ENCODE measurements at places on chromosomes 4 and X.

DNA sequence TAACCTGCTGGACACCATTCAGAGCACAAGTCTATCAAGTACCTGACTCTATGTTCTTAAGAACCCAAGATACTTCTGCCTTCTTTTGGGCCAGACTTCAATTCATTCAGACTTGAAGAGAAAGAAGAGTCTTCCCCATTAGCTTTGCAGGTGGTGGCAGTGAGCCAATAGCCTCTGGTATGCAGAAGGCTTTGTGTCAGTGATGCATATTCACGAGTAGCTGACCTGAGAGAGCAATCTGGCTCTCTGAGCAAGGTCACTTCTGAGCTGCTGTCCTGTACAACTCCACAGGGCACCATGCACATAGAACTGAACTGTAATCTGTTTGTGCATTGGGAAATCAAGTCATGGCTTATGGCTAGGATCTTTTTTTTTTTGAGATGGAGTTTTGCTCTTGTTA is 39.9 kb upstream of the SPINK2 start:
- H3K36me3 ChIP-seq: no peaks in the 10 kb centered on the region
- DNase-seq: no peak
- H3K4me1 ChIP-seq: no peaks in the 10 kb centered on the region
- H3K27me3 ChIP-seq: peaks cover 10% of the 10 kb centered on the region
- no peak overlapping the region for H3K27ac ChIP-seq
- no peak overlapping the region for H3K4me3 ChIP-seq

- no peak overlapping the region for H3K27ac ChIP-seq
- no peaks in the 10 kb centered on the region for H3K36me3 ChIP-seq
- no peak overlapping the region for H3K4me3 ChIP-seq
- peaks cover 30% of the 10 kb centered on the region for H3K27me3 ChIP-seq
- no peaks in the 10 kb centered on the region for H3K4me1 ChIP-seq
Measured at GRCh38 chr4:8586246-8586645, 6.1 kb downstream of the GPR78 start.

DNA sequence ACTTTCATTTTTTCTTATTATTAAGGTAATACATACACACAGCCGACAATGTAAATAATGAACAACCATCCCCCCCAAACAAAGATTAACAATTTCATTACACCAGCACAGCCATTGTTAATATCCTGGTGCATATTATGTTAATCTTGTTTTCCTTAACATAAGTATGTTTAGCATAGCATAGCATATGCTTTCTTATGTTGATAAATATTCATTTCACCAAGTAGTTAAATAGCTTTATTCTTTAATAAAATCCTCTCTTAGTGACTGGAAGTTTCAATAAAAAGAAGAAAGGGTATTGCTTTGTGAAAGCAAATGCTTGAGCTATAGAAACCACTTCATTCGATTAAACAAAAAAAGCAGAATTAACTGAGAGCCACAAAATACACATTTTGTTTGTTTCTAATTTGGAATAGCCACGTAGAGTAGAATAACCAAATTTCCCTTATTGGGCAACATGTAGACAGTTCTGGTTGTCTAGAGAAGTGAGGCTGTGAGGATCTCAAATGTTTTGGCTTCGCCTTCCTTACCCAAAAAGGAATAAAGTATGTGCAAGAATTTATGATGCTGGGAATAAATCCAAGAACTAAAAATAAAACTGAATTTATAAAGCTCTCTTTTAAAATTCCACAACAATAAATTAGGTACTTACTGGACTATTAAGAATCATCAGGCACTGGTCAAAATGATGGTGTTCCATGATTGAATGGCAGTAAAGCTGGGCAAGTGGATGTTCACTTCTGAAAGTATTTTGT is 118.0 kb downstream of the PDE5A start:
- H3K27ac ChIP-seq: no peak overlapping the region
- DNase-seq: no peak
- H3K4me1 ChIP-seq: no peaks in the 10 kb centered on the region
- no peaks in the 10 kb centered on the region for H3K27me3 ChIP-seq

GRCh38 chr4:172778583-172778982 is 390.0 kb upstream of the GALNT7 start:
- no peak overlapping the region for H3K27ac ChIP-seq
- H3K4me3 ChIP-seq: no peak overlapping the region
- no peaks in the 10 kb centered on the region for H3K4me1 ChIP-seq
- no peaks in the 10 kb centered on the region for H3K36me3 ChIP-seq
- H3K27me3 ChIP-seq: no peaks in the 10 kb centered on the region

GRCh38 chr4:111228396-111228795 is 605.5 kb upstream of the PITX2 start:
- no peaks in the 10 kb centered on the region for H3K4me1 ChIP-seq
- H3K27me3 ChIP-seq: no peaks in the 10 kb centered on the region
- H3K36me3 ChIP-seq: no peaks in the 10 kb centered on the region
- H3K27ac ChIP-seq: no peak overlapping the region
- DNase-seq: no peak
- H3K4me3 ChIP-seq: no peak overlapping the region

DNA sequence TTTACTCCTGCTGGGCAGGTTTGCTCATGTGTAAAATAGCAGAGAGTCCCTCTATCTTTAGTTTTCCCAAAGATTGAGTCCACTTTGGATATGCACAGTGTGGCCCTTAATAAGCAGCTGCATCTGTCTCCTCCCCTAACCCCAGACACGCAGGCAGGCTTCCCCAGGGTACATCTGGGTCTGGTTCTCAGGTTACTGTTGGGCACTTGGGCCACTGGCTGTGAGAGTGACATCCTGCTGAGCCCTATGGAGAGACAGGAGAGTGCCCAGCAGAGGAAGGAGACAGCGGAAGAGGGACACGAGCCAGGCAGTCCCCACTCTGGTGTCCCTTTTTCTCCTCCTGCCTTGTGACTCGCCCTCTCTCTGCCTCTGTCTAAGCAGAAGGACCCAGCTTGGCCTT is 16.0 kb downstream of the XK start:
- H3K4me1 ChIP-seq: no peaks in the 10 kb centered on the region
- DNase-seq: no peak
- no peak overlapping the region for H3K4me3 ChIP-seq
- H3K27ac ChIP-seq: no peak overlapping the region
- H3K36me3 ChIP-seq: no peaks in the 10 kb centered on the region

Measured in activated naive CD4-positive, alpha-beta T cell treated with anti-CD3 and anti-CD28 coated beads, Interleukin-2, amount 10 ng/mL, durations not matched to agents 7 days and 5 days (primary cell).